Naive thymus-derived CD4-positive, alpha-beta T cell (primary cell): ENCODE measurements at places on chromosomes 4 and X. TPM values are rescaled to one million over a fixed set of nuclear protein-coding genes. Genes with fewer than 3 reads are reported as not detected.

Gene TRPC5OS
- polyA plus RNA-seq: not detected

Gene CFP
- polyA plus RNA-seq: 20.1 TPM

Gene CT45A5
- polyA plus RNA-seq: not detected

Gene GDPD2
- not detected for polyA plus RNA-seq

Gene NAT8L
- polyA plus RNA-seq: not detected

Gene CORIN
- polyA plus RNA-seq: not detected

DNA sequence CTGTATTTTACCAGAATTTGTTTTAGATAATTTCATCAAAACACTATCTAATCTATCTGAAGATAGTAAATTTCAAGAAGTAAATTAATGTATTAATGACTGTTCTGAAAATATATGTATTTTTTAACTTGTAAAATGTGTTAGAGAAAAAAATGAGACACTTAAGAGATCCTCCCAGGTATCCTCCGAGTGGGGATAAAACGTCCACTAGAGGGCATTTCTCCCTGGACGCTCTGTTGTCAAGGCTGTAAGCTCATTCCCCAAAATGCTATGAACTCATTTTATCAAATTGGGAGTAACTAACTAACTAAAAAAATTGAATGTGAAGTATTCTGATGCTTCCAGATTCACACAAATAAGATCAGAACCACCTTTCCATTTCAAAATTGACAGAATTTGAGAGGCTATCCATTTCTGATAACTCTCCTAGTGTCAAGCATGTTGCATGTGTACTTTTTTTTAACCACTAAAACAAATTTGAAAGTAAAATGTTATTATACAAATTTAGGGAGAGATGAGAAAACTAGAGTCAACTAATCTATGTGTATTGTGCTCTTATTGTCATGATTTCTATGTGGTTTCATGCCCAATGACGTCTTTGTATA lies 337.3 kb upstream of the HS3ST1 start:
- peak; percentile 20 for DNase-seq

DNA sequence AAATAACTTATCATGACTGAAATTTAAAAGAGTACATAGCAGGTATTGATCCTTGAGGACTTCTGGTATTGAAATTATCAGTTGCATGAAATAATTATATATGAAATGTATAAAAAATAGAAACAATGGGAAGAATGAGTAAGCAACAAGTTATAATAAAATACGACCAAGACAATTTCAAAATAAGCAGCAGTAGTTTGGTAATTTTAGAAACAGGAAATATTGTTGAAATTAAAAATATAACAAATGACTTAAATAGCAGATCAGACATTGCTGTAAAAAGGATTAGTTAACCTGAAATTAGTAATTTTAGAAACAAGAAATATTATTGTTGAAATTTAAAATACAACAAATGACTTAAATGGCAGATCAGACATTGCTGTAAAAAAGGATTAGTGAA lies 152.3 kb downstream of the BTC start:
- no peak for DNase-seq

GRCh38 chr4:30385650-30386049 lies 334.5 kb upstream of the PCDH7 start:
- DNase-seq: no peak

GRCh38 chr4:88054901-88055300 lies 47.5 kb downstream of the PKD2 start:
- DNase-seq: no peak

GRCh38 chr4:10063544-10064300 lies 42.4 kb upstream of the SLC2A9 start:
- DNase-seq: no peak

DNA sequence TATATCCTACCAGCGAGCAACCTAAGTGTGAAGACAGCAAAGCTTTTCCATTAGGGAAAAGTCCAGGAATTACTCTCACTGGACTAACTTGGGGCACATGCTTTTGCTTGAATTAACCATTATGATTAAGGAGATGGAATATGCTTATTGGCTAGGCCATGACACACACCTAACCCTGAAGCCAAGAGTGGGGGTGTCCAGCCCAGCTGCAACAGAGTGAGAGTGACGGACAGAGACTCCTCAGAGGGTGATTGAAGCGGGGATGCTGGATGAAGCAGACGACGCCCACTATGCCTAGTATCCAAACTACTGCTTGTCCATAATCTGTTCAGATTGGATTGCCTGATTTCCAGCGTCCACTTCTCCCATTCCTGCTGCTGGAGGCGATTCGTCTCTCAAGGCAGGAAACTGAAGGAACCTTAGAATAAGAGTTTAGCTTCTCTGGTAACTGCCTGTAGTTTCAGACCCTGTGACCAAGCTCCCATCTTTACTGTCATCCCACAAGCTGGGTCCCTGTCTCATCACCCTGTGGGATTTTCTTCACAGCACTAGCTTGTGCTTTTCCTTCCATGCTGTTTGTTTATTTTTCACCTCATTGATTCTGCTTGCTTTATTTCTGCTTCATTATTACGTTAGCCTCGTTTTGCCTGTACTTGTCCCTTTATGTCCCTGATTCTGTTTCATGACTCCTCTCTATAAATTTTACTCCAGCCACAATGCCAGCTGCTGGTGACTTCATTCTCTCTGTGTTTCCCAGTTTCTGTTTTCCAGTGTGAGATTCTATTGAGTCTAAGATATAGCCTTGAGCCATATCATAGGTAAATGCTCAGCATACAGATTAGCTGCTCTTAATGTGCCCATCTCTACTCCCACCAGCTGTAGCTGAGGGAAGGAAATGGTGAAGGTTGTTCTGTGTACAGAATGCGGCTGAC lies 19.0 kb downstream of the FAM47E start:
- no peak for DNase-seq

DNA sequence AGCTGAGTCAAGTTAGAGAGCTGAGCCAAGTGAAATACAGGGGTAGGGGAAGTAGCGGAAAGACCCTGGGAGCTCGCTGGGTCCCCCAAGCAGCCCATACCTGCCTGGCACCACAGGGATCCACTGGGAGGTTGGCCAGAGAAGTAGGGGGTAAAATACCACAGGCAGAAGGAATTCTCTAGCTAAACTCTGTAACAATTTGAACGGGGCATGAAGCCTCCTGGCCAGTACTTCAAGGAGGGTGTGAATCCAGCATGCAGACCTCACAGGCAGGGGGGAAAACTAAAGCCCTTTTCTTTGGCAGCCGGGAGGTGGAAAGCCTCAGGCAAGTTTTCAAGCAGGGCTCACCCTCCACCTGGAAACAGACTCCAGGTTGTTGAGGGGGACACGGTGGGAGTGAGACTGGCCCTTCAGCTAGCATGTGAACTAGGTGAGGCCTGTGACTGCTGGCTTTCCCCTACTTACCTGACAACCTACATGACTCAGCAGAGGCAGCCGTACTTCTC lies 3.7 kb upstream of the UGT2A1 start:
- DNase-seq: no peak
